ENCODE measurements at places on chromosomes 1 and 21. TPM values are rescaled to one million over a fixed set of nuclear protein-coding genes. Genes with fewer than 3 reads are reported as not detected.

The FAF1 gene
- polyA plus RNA-seq, result 8.6 TPM

The CNTN2 gene
- polyA plus RNA-seq, result not detected

- peak; percentile 67 for DNase-seq
Observed at GRCh38 chr1:226697151-226697928, 41.7 kb downstream of the ITPKB start.

DNA sequence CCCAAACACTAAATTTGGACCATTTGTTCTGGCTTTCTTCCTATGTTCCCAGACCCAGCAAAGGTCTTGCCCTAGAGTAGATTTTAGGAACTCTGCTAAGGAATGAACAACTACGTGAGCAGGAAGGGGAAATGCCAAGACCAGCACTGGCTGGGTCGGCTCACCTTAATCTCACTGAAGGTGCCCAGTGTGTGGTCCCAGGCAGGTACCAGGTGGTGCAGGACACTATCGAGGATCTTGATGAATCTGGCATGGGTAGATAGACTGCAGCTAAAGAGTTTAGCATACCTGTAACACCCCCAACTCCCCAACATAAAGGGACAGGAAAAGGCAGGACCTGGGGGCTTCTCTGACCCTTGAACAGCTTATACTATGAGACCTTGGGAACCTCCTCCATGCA, 3.0 kb downstream of the HECTD3 start:
- no peak for DNase-seq

- DNase-seq, result no peak
Observed at GRCh38 chr1:203626910-203627246, 246 bp downstream of the ATP2B4 start.

GRCh38 chr1:210332719-210333398, 4.2 kb downstream of the HHAT start:
- DNase-seq, result peak; percentile 90
